ENCODE measurements at places on chromosomes 4 and X. TPM values are rescaled to one million over a fixed set of nuclear protein-coding genes. Genes with fewer than 3 reads are reported as not detected.
A peak's percentile ranks its signal among the peaks of the same experiment; 100 is the strongest.

GRCh38 chr4:119118397-119118796, 17.2 kb upstream of the MYOZ2 start:
- no peak for DNase-seq

DNA sequence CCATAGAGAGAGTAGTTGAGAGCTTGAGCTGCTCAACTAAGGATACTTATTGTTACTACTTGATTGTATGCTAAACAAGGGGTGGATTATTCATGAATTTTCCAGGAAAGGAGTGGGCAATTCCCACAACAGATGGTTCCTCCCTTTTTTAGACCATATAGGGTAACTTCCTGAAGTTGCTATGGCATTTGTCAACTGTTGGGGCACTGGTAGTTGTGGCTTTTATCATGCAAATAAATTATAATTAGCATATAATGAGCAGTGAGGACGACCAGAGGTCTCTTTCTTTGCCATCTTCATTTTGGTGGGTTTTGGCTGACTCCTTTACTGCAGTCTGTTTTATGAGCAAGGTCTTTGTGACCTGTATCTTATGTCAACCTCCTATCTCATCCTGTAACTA, 1403.5 kb upstream of the PABPC4L start:
- peak; percentile 57 for DNase-seq

DNA sequence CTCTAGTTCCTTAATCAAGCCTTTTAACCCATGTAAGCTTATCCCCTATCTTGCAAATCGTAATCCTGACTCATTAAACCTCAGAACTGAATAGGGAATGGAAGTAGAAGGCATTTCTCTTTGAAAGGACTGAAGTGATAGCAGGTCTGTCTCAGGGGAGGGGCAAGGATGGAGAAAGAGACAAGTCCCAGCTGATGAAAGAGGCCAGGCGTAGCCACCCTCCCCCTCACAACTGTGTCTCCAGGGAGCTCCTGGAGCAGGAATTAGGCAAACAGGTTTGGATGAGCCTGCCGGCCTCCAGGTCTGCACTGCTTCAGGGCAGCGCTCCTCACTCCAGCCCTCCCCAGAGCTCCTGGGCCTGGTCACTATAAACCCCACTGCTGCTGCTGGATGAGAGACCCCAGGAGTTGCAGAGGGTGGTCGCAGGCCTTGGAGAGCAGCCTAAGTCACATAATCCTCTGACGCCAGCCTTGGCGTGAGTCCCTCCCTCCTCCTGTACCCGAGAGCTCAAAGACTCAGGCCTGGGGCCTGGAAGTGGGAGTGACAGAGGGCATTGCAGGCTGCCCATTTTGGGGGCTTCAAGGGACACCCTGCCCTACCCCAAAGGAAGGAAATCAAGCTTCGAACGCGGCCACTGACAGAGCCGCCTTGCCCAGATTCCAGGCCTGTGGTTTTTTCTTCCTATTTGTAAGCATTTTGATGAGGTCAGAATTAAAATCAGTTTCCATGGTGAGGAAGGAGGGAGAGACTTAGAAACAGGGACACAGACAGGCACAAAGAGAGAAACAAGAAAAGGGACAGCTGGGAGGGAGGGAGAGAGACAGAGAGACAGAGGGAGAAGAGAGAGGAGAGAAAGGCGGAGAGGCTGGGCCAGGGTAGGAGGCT, 21.2 kb upstream of the MSX1 start:
- DNase-seq: no peak

- DNase-seq: no peak
These were observed 123.3 kb upstream of the RAI2 start for GRCh38 chrX:17984415-17984814.

GRCh38 chrX:56853436-56853835, 124.4 kb downstream of the NBDY start:
- no peak for DNase-seq

DNA sequence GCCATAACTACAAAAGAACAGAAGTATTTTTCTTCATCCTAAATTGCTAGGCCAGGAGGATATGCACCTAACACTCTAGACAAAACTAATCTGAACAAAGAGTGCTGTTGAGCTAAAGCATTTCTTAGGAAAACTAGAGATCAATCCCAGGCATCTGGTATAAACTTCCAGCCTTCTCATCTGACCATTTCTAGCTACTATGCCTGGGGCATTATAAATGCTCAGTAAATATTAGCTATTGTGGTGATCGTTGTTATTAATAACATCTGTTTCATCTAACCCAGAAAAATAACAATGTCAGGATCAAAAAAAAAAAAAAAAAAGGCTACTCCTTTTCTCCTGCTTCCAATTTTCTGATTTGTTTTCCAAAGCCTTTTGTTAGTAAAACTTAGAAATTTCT, 7.7 kb upstream of the SLC10A6 start:
- DNase-seq: no peak

Gene SHOX
- not detected for total RNA-seq

Gene USP27X
- total RNA-seq: 5.0 TPM
